ENCODE measurements at places on chromosomes 16 and 17.

- DNase-seq, result no peak
These were observed 36.8 kb upstream of the DYNLL2 start for GRCh38 chr17:58046239-58047094.

- no peak for DNase-seq
These were observed 18.4 kb downstream of the SLC35G3 start for GRCh38 chr17:35175638-35176415.

GRCh38 chr16:87012954-87013938 is 303.9 kb downstream of the C16orf95 start:
- no peak for DNase-seq

DNA sequence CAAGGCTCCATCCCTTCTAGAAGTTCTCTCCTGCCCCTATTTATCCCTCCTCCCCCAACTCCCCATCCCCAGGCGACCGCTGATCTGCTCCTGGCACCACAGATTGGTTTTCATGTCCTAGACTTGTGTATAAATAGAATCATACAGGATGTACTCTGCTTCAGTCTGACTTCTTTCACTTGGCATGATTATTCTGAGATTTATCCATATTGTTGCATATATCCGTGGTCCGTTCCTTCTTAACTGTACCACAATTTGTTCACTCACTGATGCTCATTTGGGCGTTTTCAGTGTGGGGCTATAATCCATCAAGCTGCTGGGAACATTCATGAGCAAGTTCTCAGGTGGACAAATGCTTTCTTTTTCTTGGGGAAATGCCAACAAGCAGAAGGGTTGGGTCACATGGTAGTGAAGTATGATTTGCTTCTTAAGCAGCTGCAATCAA is 23.9 kb downstream of the PITPNM3 start:
- DNase-seq, result no peak

- DNase-seq, result no peak
These were observed 599.3 kb downstream of the CDH11 start for GRCh38 chr16:64522548-64522947.

Data from common myeloid progenitor, CD34-positive (primary cell).